ENCODE measurements at places on chromosomes 2 and 18.
A peak's percentile ranks its signal among the peaks of the same experiment; 100 is the strongest.

- H3K4me1 ChIP-seq: no peaks in the 10 kb centered on the region
- H3K36me3 ChIP-seq: no peaks in the 10 kb centered on the region
- H3K27me3 ChIP-seq: no peaks in the 10 kb centered on the region
- H3K4me3 ChIP-seq: no peak overlapping the region
- H3K27ac ChIP-seq: no peak overlapping the region
Observed at GRCh38 chr2:64023485-64024258, 4.4 kb upstream of the VPS54 start.

DNA sequence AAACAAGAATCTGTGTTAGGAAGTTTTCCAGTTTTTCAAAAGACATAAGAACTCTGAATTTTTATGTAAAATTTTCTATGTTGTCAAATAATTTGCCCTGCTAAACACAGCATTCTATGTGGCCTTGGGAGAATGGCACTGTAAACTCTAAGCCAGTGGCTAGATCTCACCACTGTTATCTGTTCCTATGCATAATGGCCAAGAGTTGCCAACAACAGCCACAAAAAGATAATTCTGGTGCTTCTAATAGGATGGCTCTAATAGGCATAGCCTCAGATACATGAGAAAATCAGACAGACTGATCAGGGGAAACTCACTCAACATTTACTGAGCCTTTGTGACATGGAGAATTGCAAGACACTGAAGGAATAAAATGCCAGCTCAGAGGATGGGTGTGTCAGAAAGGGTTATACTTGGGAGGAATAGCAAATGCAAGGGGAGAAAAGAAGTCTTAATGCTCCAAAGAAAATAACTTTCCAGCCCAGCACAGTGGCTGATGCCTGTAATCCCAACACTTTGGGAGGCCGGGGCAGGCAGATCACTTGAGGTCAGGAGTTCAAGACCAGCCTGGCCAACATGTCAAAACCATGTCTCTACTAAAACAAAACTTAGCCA, 63.7 kb downstream of the COBLL1 start:
- no peak overlapping the region for H3K27ac ChIP-seq
- no peak for DNase-seq
- no peak overlapping the region for H3K4me3 ChIP-seq
- no peaks in the 10 kb centered on the region for H3K36me3 ChIP-seq
- no peaks in the 10 kb centered on the region for H3K27me3 ChIP-seq

GRCh38 chr2:30293303-30293921, 62.1 kb downstream of the LBH start:
- H3K27ac ChIP-seq: no peak overlapping the region
- H3K4me1 ChIP-seq: no peaks in the 10 kb centered on the region
- DNase-seq: peak; percentile 40
- no peaks in the 10 kb centered on the region for H3K36me3 ChIP-seq
- H3K4me3 ChIP-seq: no peak overlapping the region

DNA sequence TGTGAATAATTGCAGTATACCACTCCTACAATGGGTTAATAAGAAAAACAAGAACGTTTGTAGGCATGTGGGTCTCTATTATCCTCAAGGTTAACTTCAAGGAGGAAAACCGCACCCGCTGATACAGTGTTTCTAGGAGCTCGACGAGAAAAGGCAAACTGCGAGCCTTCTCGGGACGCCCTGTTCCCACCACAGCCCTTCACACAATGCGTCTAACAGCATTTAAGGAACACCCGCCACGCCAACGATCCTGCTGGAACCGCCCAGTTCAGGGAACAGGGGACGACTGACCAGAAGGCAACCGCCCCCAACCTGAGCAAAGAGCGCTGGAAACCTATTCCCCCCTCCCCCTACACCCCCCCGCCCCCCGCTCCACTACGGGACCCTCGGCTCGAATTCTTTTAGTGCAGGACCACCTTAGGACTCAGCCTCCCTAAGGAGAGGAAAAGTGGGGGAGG, 710 bp upstream of the TMSB10 start:
- peak; percentile 85 for DNase-seq
- H3K4me1 ChIP-seq: no peaks in the 10 kb centered on the region
- H3K4me3 ChIP-seq: peak overlapping the region; percentile 63
- no peaks in the 10 kb centered on the region for H3K36me3 ChIP-seq

GRCh38 chr18:49970319-49970718, 157.0 kb upstream of the ACAA2 start:
- H3K36me3 ChIP-seq: no peaks in the 10 kb centered on the region
- no peak overlapping the region for H3K27ac ChIP-seq
- H3K4me3 ChIP-seq: no peak overlapping the region

- no peaks in the 10 kb centered on the region for H3K27me3 ChIP-seq
- H3K27ac ChIP-seq: peak overlapping the region; percentile 59
- H3K4me1 ChIP-seq: no peaks in the 10 kb centered on the region
- no peak overlapping the region for H3K4me3 ChIP-seq
- no peaks in the 10 kb centered on the region for H3K36me3 ChIP-seq
Observed at GRCh38 chr18:23521271-23521670, 18.0 kb downstream of the RMC1 start.

DNA sequence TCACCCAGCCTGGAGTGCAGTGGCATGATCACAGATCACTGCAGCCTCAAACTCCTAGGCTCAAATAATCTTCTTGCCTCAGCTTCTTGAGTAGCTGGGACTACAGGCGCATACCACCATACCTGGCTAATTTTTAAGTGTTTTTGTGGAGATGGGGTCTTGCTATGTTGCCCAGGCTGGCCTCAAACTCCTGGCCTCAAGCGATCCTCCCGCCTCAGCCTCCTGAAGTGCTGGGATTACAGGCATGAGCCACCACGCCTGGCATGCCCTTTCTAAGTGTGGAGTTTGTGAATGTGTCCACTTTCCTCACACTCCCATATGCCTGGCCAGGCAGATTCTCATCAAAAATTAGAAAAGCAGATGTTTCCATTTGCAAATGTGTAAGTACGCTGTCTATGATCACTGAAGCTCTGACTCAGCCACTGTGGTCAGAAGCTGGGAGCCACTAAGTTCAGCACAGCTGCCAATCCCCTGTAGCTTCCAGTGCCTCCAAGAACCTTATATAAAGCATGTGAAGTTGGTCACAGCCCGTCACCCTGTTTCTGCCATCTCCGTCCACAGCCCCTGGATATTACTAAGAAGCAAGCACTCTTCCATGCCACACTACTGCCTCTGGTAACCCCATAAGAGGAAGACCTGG, 155.4 kb downstream of the FAM210A start:
- DNase-seq: no peak
- H3K36me3 ChIP-seq: no peaks in the 10 kb centered on the region
- H3K4me1 ChIP-seq: peaks cover 9% of the 10 kb centered on the region
- no peaks in the 10 kb centered on the region for H3K27me3 ChIP-seq
- no peak overlapping the region for H3K4me3 ChIP-seq

DNA sequence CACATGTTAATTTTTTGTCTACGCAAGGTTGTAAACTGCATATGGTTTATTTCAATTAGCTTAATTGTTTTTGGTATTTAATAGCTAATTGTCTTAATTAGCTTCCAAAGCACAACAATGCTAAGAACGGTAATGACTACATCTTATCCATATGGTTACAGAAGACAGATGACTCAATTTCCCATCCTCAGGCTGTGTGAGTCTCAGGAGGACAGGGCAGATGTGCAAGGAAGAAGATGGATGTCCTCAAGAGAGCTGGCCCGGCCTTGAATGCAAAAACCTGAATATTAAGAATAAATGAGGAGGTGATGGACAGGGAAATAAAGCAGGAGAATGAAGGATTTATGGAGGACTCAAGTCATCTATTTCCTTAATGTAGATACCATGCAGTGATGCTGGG, 31.4 kb downstream of the SLC4A3 start:
- H3K36me3 ChIP-seq: no peaks in the 10 kb centered on the region
- no peaks in the 10 kb centered on the region for H3K27me3 ChIP-seq
- DNase-seq: no peak
- no peaks in the 10 kb centered on the region for H3K4me1 ChIP-seq
- no peak overlapping the region for H3K27ac ChIP-seq
- H3K4me3 ChIP-seq: no peak overlapping the region

GRCh38 chr2:196758474-196759377, 40.8 kb downstream of the GTF3C3 start:
- no peaks in the 10 kb centered on the region for H3K36me3 ChIP-seq
- no peak overlapping the region for H3K4me3 ChIP-seq
- no peak overlapping the region for H3K27ac ChIP-seq
- H3K4me1 ChIP-seq: no peaks in the 10 kb centered on the region

DNA sequence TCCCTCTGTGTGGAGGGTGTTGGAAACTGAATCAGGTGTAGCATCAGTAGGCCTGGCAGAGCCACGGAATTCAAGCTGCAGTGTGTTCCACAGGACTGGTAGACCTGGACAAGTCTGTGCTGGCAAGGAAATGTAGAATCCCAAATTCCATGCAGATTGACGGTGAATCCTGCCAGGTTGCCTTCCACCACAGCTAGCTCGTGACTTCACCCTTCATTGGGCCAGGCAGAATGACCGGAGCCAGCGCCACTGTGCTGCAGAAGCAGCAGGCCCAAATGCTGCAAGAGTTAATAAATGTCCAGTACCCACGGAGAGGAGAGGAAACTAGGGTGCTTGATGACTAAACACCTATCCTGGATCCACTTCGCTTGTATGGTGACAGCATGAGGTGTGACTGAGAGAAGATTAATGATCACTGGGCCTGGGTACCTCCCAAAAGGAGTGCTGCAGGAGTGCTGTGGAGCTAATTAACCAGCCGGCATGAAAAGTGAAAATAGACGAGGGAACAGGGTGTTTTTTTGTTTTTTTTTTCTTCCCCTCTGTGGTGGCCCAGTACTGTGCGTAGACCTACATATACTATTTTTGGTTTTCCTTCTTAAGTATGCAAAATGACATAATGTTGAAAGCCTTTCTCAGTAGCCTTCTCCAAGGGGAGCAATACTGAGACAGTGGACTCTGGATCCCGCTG, 122.2 kb downstream of the TANC1 start:
- H3K27ac ChIP-seq: peak overlapping the region; percentile 94
- H3K4me3 ChIP-seq: no peak overlapping the region
- H3K36me3 ChIP-seq: no peaks in the 10 kb centered on the region

DNA sequence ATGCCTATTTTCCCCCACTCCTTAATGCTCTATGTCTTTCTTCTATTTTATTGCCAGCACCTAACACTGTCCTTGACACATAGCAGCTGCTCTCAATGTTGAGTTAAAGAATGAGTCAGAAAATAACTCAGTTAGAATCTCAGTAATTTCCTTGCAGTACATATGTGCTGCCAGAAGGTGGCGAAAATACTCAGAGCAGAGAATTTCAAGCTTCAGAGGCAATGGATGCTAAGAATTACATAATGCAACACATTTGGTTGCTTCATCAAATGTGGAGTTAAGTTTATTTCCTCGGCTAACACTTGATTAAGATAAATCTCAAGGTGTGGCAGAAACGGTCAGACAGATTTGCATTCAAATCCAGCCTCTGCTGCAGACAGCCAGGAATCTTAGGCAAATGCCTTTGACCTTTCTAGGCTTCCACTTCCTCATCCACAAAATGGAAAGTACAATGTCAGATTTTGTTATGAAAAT, 105.6 kb downstream of the VSNL1 start:
- H3K27ac ChIP-seq: peak overlapping the region; percentile 21
- no peaks in the 10 kb centered on the region for H3K36me3 ChIP-seq
- H3K27me3 ChIP-seq: no peaks in the 10 kb centered on the region
- H3K4me1 ChIP-seq: no peaks in the 10 kb centered on the region
- no peak overlapping the region for H3K4me3 ChIP-seq

DNA sequence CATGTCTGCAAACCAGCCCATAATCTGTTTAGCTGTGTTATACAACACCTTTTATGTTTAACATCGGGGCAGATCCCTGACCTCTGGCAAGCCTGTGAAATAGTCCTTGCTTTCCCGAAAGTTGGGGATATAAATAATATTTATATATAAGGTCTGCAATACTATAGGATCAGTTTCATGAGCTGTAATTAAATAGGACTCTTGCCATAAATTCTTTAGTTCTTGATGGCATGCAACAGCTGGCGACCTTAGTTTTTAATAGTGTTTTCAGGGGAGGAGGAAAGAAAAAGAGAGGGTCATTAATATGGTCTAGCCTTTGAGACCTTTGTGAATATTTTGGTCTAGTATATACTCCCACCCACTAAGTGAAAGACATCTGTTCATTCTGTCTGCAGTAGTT, 166.5 kb downstream of the MTX2 start:
- no peaks in the 10 kb centered on the region for H3K4me1 ChIP-seq
- no peaks in the 10 kb centered on the region for H3K27me3 ChIP-seq
- no peak for DNase-seq
- H3K27ac ChIP-seq: no peak overlapping the region
- no peaks in the 10 kb centered on the region for H3K36me3 ChIP-seq

- no peaks in the 10 kb centered on the region for H3K36me3 ChIP-seq
- H3K27me3 ChIP-seq: no peaks in the 10 kb centered on the region
- H3K27ac ChIP-seq: no peak overlapping the region
- no peak overlapping the region for H3K4me3 ChIP-seq
Observed at GRCh38 chr2:64846177-64846576, 143.0 kb upstream of the SLC1A4 start.

DNA sequence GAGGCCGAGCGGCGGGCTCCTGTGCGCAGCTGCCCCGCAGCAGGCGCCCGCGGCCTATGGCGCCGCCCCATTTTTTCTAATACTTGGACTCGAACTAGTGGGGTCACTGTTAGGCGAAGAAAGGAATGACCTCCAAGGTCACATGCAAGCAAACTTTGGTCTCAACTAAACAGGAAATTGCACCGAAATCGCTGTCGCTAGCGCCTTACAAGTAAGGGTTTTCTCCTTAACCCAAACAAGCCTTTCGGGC, 339 bp downstream of the ACAA2 start:
- no peaks in the 10 kb centered on the region for H3K27me3 ChIP-seq
- DNase-seq: peak; percentile 31
- no peaks in the 10 kb centered on the region for H3K36me3 ChIP-seq

GRCh38 chr2:136248242-136248641, 130.3 kb upstream of the CXCR4 start:
- no peak overlapping the region for H3K27ac ChIP-seq
- no peak overlapping the region for H3K4me3 ChIP-seq
- H3K27me3 ChIP-seq: no peaks in the 10 kb centered on the region
- DNase-seq: no peak
- no peaks in the 10 kb centered on the region for H3K36me3 ChIP-seq

DNA sequence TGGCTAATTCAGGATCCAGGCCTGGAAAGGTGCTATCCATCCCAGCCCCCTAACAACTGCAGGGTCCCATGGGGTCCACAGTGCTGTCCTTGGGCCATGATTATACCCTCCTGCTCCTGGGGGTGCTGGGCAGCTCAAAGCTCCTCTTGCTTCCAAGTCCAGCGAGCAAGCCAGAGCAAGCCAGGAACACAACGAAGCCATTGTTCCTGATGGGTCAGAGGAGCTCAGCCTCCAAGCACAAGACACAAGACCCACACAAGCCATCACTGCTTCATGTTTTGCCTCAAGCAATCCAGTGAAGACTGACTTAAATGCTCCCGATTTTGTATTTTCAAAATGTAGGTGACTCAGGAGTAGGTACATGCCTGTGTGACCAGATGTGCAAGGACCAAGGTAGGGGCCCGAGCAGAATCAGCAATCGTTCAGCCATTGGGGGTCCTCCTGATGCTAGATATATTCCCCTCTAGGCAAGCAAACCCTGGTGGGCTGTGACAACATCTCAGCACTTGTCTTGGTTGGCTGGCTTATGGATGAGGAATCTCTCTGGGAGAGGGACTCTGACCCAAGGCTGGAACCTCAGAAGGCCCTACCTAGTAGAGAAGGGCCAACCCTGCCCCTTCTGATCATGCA, 90.8 kb downstream of the EPAS1 start:
- no peak overlapping the region for H3K4me3 ChIP-seq
- no peak for DNase-seq
- H3K27me3 ChIP-seq: no peaks in the 10 kb centered on the region

GRCh38 chr2:67645280-67646138, 248.4 kb downstream of the ETAA1 start:
- H3K36me3 ChIP-seq: no peaks in the 10 kb centered on the region
- no peak overlapping the region for H3K27ac ChIP-seq
- H3K27me3 ChIP-seq: no peaks in the 10 kb centered on the region
- H3K4me3 ChIP-seq: no peak overlapping the region

- no peak overlapping the region for H3K27ac ChIP-seq
- no peaks in the 10 kb centered on the region for H3K36me3 ChIP-seq
- DNase-seq: no peak
- no peaks in the 10 kb centered on the region for H3K27me3 ChIP-seq
- H3K4me3 ChIP-seq: no peak overlapping the region
Observed at GRCh38 chr2:14094592-14094991, 537.9 kb upstream of the LRATD1 start.
